Caco-2 (cell line): ENCODE measurements at places on chromosomes 7 and 10.

DNA sequence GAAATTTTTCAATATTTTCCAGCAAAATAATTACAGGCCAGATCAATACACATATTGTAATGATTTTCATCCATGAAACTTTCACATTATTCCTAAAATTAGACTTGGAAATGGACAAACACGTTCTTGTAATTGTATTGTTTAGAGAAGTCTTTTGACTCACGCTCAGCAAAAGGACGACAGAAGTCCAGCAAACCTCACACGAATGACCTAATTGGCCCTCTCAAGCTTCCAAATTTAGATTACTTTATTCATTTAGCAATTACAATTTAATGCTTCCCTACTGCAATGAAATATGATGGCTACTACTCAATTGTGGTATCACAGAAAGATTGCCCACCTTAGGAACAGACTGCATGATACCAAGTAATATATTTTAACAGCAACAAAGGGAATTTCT lies 702.2 kb downstream of the MAGI2 start:
- no peak for DNase-seq
- H3K27ac ChIP-seq, result no peak overlapping the region
- no peaks in the 10 kb centered on the region for H3K27me3 ChIP-seq
- no peak overlapping the region for H3K4me3 ChIP-seq
- no peaks in the 10 kb centered on the region for H3K4me1 ChIP-seq

DNA sequence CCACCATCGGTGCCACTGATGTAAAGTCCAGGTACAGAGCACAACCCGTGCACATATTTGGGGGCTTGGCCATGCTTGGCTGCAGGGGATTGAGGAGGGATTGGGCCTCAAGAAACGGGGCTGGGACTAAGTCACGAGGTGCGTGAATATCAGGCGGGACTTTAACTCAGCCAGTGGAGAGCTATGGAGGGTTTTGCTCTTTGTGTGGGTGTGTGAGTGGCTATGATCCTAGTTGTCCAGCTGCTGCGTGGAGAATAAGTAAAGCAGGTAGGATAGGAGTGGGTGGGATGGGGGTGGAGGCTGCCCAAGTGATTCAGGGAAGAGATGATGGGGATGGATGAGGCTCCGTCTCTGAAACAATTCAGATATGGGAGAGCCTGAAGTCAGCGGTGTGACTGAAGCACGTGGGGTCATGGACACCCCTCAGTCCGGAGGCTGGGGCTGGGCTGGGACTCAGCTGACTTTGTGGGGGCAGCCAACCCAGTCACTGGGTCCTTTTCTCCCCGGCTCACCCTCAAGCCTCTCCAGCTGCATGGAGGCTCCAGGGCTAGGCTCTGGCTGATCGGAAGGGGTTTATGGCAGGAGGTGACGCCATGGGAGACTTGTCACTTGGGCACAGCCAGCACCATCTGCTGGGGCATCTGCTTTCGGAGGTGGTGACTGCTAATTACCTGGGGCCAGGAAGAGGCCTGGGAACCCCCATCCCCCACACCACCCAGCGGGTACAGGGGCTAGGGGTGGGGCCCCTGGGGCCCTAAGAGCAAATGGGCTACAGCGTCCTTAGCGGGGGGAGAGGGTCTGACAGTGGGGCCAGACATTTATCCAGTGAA lies 1.7 kb upstream of the LFNG start:
- no peak overlapping the region for H3K27ac ChIP-seq
- DNase-seq, result no peak
- H3K27me3 ChIP-seq, result no peaks in the 10 kb centered on the region
- H3K36me3 ChIP-seq, result no peaks in the 10 kb centered on the region
- no peak overlapping the region for H3K4me3 ChIP-seq
- H3K4me1 ChIP-seq, result peaks cover 27% of the 10 kb centered on the region

DNA sequence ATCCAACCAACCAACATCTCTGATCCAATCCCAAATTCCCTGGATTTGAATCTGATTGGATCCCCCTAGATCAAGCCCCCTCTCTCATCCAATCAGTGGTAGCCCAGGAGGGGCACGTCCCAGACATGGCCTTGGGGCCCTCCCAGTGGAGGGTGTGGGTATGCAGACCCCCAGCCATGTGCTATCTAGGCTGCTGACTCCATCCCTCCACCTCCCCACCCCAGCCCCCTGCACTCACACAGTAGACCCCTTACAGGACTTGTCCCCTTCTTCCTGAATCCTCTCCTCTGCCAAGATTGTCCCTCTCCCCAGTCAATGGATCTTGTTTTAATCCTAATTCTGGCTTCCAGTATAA lies 153.4 kb downstream of the OAT start:
- no peak overlapping the region for H3K27ac ChIP-seq
- H3K27me3 ChIP-seq, result no peaks in the 10 kb centered on the region; the same call in none of the 2 replicates
- DNase-seq, result no peak
- no peak overlapping the region for H3K4me3 ChIP-seq
- no peaks in the 10 kb centered on the region for H3K4me1 ChIP-seq

GRCh38 chr7:100407285-100408180 lies 21.0 kb downstream of the ZCWPW1 start:
- no peak overlapping the region for H3K27ac ChIP-seq
- 0 out of 2 replicates have a peak, but pooled peaks cover 1% of the 10 kb centered on the region for H3K27me3 ChIP-seq
- H3K4me1 ChIP-seq, result no peaks in the 10 kb centered on the region
- H3K36me3 ChIP-seq, result no peaks in the 10 kb centered on the region
- peak; percentile 41 for DNase-seq

GRCh38 chr7:93008833-93009232 lies 108.9 kb downstream of the SAMD9 start:
- no peak overlapping the region for H3K4me3 ChIP-seq
- no peaks in the 10 kb centered on the region for H3K4me1 ChIP-seq
- H3K36me3 ChIP-seq, result no peaks in the 10 kb centered on the region
- DNase-seq, result no peak
- no peak overlapping the region for H3K27ac ChIP-seq

GRCh38 chr7:116953906-116954838 lies 871 bp downstream of the ST7 start:
- H3K4me3 ChIP-seq, result peak overlapping the region; percentile 91
- DNase-seq, result peak; percentile 87
- peaks cover 12% of the 10 kb centered on the region for H3K4me1 ChIP-seq
- peak overlapping the region; percentile 94 for H3K27ac ChIP-seq
- no peaks in the 10 kb centered on the region for H3K36me3 ChIP-seq
- H3K27me3 ChIP-seq, result no peaks in the 10 kb centered on the region

DNA sequence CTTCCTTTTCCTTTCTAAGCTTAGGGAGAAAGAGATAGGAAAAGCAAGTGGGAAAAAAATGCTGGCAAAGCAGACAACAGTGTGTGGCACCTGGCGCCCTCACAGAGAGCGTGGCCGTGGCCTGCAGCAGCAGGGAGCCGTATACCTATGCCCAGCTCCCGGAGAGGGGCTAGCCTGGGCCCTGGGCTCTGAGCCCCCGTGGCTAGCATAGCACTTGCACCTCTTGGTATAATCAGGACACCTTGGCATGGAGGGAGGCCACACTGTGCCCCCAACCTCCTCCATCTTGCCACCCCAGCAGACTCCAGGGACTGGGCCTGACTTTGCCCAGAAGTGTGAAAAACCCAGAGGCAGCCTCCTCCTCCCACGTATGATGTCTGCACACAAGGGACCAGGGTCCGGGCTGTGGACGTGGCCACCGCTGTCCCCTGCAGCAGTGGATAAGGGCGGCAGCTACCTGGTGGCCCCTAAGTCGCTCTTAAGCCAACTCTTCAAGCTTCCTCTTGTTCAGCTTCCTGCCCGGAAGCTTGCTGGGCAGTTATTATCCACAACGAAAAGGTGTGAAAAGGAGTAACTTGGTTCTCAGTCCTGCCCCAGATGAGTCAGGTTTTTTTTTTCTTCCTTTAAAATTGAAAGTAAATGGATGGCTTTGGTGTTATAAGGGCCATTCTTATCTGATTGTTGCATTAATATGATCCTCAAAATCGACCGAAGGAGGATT lies 249.1 kb upstream of the PITRM1 start:
- H3K4me3 ChIP-seq, result no peak overlapping the region
- no peaks in the 10 kb centered on the region for H3K27me3 ChIP-seq
- no peak overlapping the region for H3K27ac ChIP-seq
- H3K4me1 ChIP-seq, result peaks cover 15% of the 10 kb centered on the region

DNA sequence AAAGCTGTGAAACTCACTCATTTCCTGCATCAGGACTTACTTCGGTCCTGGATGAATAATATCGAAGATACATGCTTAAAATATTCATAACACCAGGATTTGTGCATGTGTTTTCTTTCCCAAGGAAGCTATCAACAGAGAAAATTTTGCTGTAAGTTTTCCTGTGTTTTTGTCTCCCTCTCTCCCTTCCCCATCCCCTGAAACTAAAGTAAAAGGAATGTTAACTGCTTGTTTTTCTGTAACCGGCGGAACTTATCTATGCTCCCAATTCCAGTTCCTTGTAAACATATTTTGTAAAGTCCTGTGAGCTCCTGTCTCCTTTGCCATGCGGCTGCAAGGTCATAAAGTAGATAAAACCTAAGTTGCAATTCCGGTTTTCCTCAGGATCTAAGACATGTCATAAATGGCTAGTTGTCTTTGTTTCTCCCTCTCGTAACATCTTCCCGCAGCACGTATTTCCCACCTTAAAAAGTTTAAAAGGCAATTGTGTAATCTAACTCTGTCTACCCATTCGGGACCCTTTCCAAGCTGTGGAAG lies 79.0 kb upstream of the POM121L12 start:
- no peak overlapping the region for H3K4me3 ChIP-seq
- H3K4me1 ChIP-seq, result peaks cover 28% of the 10 kb centered on the region
- DNase-seq, result peak; percentile 51
- H3K27me3 ChIP-seq, result no peaks in the 10 kb centered on the region

GRCh38 chr7:148334441-148334956 lies 256.1 kb upstream of the C7orf33 start:
- DNase-seq, result no peak
- H3K4me3 ChIP-seq, result no peak overlapping the region
- no peak overlapping the region for H3K27ac ChIP-seq
- H3K4me1 ChIP-seq, result peaks cover 25% of the 10 kb centered on the region

DNA sequence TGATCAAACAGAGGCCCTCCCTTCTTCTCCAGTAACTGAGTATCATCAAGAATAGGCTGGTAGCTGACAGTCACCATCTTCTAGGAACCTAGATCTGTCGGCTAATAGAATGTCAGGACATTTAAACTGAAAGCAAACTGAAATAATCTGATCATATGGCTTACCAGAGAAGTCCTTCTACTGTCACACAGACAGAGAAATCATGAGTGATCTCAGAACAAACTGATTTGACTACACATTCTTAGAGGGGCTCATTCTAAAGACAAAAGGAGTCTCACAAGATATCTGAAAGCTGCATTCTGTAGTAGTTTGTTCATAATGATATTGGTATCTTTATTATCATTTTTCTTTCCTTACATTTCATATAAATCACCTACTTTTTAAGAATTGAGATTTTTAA lies 130.9 kb upstream of the ADCY1 start:
- H3K27ac ChIP-seq, result no peak overlapping the region
- no peak for DNase-seq
- H3K4me3 ChIP-seq, result no peak overlapping the region
- no peaks in the 10 kb centered on the region for H3K4me1 ChIP-seq
- no peaks in the 10 kb centered on the region for H3K36me3 ChIP-seq

DNA sequence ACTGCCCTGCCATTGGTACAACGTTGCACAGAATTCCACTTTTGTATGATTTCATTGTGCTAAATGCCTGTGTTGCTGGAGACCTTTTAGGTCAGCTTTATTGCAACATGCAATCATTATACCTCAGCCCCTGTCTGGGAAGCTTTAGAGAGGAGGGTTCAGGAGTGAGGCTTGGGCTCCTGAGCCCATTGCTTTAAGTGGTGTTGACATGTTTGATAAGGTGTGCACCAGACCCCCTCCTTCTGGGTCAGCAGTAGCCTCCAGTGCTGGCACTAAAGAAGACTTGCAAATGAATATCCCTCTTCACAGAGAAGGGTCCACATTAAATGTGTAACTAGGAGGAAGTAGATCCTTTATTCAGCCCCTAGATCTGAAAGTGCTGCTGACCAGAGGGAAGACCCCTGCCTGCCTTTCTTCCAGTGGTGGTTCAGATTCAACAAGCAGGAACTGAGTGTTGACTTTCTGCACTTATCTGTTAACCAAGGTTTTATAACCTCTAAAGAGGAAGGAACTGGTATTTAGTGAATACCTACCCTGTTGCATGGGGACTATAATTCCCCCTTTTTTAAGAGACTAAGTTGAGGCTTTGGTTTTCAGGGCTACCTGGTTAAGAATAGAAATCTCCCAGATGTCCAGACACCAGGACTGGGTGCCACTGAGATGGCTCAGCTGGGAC lies 369.4 kb upstream of the IGFBP3 start:
- H3K27me3 ChIP-seq, result no peaks in the 10 kb centered on the region
- no peak for DNase-seq
- no peak overlapping the region for H3K27ac ChIP-seq
- no peak overlapping the region for H3K4me3 ChIP-seq

- H3K4me1 ChIP-seq, result no peaks in the 10 kb centered on the region
- no peak overlapping the region for H3K27ac ChIP-seq
- no peak for DNase-seq
- H3K4me3 ChIP-seq, result no peak overlapping the region
- H3K36me3 ChIP-seq, result no peaks in the 10 kb centered on the region
Observed at GRCh38 chr10:81013771-81014170, 476.1 kb downstream of the SH2D4B start.

DNA sequence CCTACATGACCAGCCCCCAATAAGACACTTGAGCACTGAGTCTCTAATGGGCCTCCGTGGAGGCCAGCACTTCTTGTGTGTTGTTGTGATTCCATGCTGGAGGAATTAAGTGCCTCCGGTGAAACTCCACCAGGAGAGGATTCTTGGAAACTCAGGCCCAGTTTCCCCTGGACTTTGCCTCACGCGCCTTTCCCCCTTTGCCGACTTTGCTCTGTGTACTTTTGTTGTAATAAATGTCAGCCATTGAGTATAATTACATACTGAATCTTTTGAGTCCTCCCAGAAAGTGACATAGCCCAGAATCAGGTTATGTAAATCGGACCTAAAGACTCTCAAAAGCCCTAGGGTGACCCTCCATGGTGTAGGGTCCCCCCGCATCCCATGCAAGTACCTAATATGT lies 82.4 kb downstream of the DLG5 start:
- H3K27ac ChIP-seq, result peak overlapping the region; percentile 56
- DNase-seq, result no peak
- no peaks in the 10 kb centered on the region for H3K27me3 ChIP-seq

DNA sequence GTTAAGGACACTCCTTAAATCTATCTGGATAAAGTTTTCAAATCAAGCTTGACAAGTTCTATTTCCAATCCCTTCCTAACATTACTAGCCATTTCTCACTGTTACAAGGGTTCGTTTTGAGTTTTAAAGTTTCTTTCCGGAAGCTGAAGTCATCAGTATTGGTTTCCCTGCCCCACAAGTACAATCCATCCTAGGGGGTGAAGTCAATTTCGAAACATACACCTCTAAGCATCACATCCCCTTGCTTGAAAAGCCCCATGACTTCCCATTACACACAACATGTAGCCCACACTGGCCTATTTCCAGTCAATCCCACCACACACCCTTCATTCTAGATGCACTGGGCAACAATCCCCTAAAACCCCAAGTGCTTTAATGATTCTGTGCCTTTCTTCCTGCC lies 13.0 kb downstream of the DPY19L1 start:
- H3K27ac ChIP-seq, result no peak overlapping the region
- H3K36me3 ChIP-seq, result no peaks in the 10 kb centered on the region
- no peak for DNase-seq
- no peak overlapping the region for H3K4me3 ChIP-seq

- no peak overlapping the region for H3K4me3 ChIP-seq
- H3K27me3 ChIP-seq, result no peaks in the 10 kb centered on the region
- no peak for DNase-seq
- no peaks in the 10 kb centered on the region for H3K36me3 ChIP-seq
- H3K4me1 ChIP-seq, result peaks cover 22% of the 10 kb centered on the region
- peak overlapping the region; percentile 36 for H3K27ac ChIP-seq
Observed at GRCh38 chr10:112335868-112336265, 38.0 kb upstream of the ACSL5 start.
